Activated naive CD8-positive, alpha-beta T cell treated with anti-CD3 and anti-CD28 coated beads for 36 hours (primary cell): ENCODE measurements at places on chromosomes 1 and 21.

GRCh38 chr21:45021428-45022347 is 52.7 kb upstream of the ADARB1 start:
- no peak for DNase-seq
- H3K27me3 ChIP-seq: peaks cover 25% of the 10 kb centered on the region
- no peak overlapping the region for H3K4me3 ChIP-seq
- H3K4me1 ChIP-seq: peaks cover 3% of the 10 kb centered on the region
- no peaks in the 10 kb centered on the region for H3K36me3 ChIP-seq

DNA sequence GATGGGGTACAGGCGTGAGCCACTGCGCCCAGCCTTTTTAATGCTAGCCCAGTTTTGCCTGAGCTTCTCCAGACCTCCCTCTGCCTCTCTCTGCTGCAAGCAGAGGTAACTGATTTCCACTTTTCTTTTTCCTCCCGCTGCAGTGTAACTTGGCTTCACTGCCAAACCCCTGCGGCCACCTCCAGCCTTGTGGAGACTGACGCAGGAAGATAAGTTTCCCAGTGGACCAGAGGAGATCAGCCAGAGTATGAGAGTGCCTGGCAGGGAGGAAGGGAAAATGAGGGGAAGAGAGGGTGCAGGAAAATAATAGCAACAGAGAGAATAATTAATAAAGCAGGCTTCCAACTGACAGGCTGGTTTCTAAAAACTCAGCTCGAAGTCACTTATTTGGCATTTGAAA is 143.7 kb downstream of the PCNX2 start:
- peaks cover 13% of the 10 kb centered on the region for H3K36me3 ChIP-seq

- H3K27ac ChIP-seq: no peak overlapping the region
- H3K36me3 ChIP-seq: no peaks in the 10 kb centered on the region
- H3K27me3 ChIP-seq: no peaks in the 10 kb centered on the region
- no peak for DNase-seq
- H3K4me1 ChIP-seq: peaks cover under 1% of the 10 kb centered on the region
Observed at GRCh38 chr1:170001266-170001665, 73.2 kb downstream of the KIFAP3 start.

GRCh38 chr21:36129219-36129618 is 5.7 kb upstream of the CBR3 start:
- no peak overlapping the region for H3K4me3 ChIP-seq
- H3K27me3 ChIP-seq: peaks cover 10% of the 10 kb centered on the region
- H3K4me1 ChIP-seq: peaks cover 13% of the 10 kb centered on the region
- H3K27ac ChIP-seq: no peak overlapping the region
- peaks cover 2% of the 10 kb centered on the region for H3K36me3 ChIP-seq
- no peak for DNase-seq

GRCh38 chr1:117793413-117793812 is 136.0 kb downstream of the GDAP2 start:
- no peak for DNase-seq
- no peak overlapping the region for H3K4me3 ChIP-seq
- H3K4me1 ChIP-seq: no peaks in the 10 kb centered on the region
- H3K27ac ChIP-seq: no peak overlapping the region
- no peaks in the 10 kb centered on the region for H3K27me3 ChIP-seq

- peaks cover 18% of the 10 kb centered on the region for H3K4me1 ChIP-seq
Observed at GRCh38 chr1:58922302-58923089, 138.6 kb upstream of the JUN start.

DNA sequence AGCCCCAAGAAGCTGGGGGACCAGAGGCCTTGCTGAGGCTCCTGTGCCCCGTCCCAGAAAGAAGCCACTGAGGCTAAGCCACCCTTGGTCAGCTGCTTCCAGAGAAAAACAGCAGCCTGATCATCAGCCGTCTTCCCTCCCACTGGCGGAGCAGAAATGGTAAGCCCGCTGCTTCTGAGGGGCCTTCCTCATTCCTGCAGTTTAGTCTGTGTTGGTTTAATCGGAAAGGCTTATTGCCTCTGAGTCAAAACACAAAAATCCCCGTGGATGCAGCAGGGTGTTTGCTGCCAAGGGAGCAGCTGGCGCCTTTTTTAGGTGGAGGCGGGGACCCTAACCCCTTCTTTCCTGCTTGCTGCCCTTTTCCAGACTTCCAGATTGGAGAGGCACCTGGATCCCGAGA is 33.9 kb downstream of the SPSB1 start:
- H3K4me3 ChIP-seq: no peak overlapping the region
- no peak for DNase-seq
- no peaks in the 10 kb centered on the region for H3K4me1 ChIP-seq

- H3K27me3 ChIP-seq: no peaks in the 10 kb centered on the region
- DNase-seq: peak; percentile 21
- H3K4me1 ChIP-seq: peaks cover 6% of the 10 kb centered on the region
- no peak overlapping the region for H3K27ac ChIP-seq
- peaks cover 5% of the 10 kb centered on the region for H3K36me3 ChIP-seq
Observed at GRCh38 chr1:150127868-150128267, 21.8 kb upstream of the PLEKHO1 start.

DNA sequence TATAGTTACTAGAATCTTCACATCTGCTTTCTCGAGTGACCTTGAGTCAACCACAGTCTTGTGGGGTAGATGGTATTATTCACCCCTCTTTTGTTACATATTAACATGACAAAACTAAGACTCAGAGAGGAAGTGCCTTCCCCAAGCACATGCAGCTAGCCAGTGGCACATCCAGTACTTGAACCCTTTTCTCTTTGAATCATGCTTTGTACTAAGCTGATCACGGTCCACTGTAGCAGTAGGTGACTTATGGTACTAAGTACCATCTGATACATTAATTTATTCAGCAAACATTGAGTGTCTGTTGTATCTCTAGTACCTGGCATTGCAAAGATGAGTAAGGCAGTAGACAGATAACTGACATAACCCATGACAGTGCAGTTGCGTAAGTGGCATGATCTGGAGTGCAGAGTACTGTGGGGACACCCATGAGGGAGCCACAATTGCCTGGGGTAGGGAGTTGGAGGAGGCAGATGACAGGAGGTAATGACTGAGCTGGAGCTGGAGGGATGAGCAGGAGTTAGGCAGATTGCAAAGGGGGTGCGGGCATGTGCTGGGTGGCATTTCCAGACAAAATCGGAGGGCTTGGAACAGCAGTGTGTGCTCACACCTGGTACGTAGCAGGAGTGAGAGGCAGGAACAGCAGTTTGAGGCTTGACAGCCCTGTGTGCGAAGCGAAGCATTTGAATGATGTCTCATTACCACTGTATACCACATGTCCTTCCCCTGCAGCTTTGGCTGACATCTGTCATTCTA is 29.8 kb downstream of the UCK2 start:
- peaks cover 3% of the 10 kb centered on the region for H3K27me3 ChIP-seq
- peaks cover 11% of the 10 kb centered on the region for H3K4me1 ChIP-seq

- no peak overlapping the region for H3K4me3 ChIP-seq
- no peak for DNase-seq
- H3K27ac ChIP-seq: no peak overlapping the region
- H3K36me3 ChIP-seq: no peaks in the 10 kb centered on the region
- H3K4me1 ChIP-seq: no peaks in the 10 kb centered on the region
Observed at GRCh38 chr1:174445817-174446216, 1.9 kb upstream of the GPR52 start.

- DNase-seq: no peak
- no peaks in the 10 kb centered on the region for H3K36me3 ChIP-seq
Observed at GRCh38 chr1:104636581-104636980, 886.9 kb downstream of the AMY1C start.

DNA sequence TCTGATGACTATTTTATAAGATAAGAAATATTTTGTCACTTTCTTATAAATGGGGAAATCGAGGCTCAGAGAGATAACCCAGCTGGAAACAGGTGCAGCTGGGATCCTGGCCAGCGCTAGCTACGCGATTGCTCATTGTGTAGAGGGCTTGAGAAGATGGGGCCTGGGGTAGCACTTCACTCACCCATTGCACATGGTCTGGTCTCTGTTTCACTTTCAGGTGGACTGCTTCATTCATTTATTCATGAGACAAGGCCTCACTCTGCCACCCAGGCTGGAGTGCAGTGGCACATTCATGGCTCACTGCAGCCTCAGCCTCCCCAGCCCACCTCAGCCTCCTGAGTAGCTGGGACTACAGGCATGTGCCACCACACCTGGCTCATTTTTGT is 23.8 kb downstream of the UBE4B start:
- peaks cover 6% of the 10 kb centered on the region for H3K36me3 ChIP-seq
- H3K27ac ChIP-seq: no peak overlapping the region
- H3K27me3 ChIP-seq: no peaks in the 10 kb centered on the region
- H3K4me1 ChIP-seq: peaks cover 3% of the 10 kb centered on the region
- H3K4me3 ChIP-seq: no peak overlapping the region

GRCh38 chr1:5982276-5982675 is 9.9 kb downstream of the NPHP4 start:
- H3K4me1 ChIP-seq: no peaks in the 10 kb centered on the region
- peaks cover 11% of the 10 kb centered on the region for H3K36me3 ChIP-seq
- no peak for DNase-seq
- no peaks in the 10 kb centered on the region for H3K27me3 ChIP-seq
- H3K27ac ChIP-seq: no peak overlapping the region

DNA sequence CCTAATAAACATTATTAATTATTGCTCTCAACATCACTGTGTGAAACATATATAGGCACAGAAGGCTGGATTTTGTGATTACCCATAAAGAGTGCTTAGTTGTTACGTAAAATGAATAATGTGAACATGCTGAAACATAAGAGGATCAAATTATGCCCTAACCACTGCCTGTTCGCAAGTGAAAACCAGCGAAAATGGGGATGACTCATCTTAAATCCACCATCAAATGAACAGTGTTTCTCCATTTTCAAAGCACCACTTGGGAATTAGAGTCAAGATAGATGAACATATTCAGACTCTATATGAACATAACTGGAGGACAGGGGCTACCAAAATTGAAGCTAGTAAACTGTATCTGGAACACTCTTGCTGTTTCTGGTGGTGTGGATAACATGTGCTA is 386.2 kb downstream of the HHIPL2 start:
- no peak overlapping the region for H3K27ac ChIP-seq
- no peaks in the 10 kb centered on the region for H3K27me3 ChIP-seq
- no peak overlapping the region for H3K4me3 ChIP-seq

GRCh38 chr1:202981939-202982338 is 14.9 kb upstream of the CYB5R1 start:
- no peaks in the 10 kb centered on the region for H3K36me3 ChIP-seq
- peaks cover 8% of the 10 kb centered on the region for H3K27me3 ChIP-seq
- H3K27ac ChIP-seq: no peak overlapping the region
- H3K4me3 ChIP-seq: no peak overlapping the region
- no peak for DNase-seq

DNA sequence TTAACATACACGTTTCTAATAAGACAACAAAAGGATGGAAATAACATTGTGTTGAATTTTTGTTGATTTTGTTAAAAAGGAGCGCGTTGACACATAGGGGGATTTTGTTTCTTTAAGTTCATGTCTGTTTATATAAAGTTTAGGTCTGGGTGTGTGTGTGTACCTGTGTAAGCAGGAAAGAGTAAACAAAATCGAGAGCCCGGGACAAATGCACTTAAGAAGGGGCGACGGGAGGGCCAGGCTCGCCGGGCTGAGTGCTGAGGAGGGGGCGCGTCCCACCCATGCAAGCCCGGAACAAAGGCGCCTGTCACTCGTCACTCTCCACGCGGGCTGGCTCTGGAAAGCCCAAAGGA is 28.8 kb upstream of the TRIM17 start:
- peaks cover 62% of the 10 kb centered on the region for H3K27me3 ChIP-seq
- H3K27ac ChIP-seq: peak overlapping the region; percentile 31
- DNase-seq: no peak
- peak overlapping the region; percentile 70 for H3K4me3 ChIP-seq

DNA sequence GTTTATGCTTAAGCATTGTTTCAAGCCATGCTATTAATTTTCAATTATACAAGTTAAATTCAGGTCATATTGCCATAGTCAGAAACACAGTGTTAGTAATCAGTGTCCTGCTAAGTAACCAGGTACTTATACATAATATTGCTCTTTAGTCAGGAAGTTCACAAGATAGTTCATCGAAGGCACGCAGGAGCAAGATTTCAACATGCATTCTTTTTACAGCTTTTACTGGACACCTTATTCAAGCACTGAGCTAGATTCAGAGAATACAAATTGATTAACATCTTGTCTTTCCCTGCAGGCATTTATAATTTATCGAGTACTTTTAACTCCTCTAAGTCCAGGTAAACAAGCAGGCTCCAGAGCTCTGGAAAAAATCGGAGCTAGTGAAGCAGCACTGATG is 202.3 kb upstream of the BRINP3 start:
- no peaks in the 10 kb centered on the region for H3K4me1 ChIP-seq
- H3K27me3 ChIP-seq: no peaks in the 10 kb centered on the region
- no peak overlapping the region for H3K27ac ChIP-seq
- DNase-seq: no peak

DNA sequence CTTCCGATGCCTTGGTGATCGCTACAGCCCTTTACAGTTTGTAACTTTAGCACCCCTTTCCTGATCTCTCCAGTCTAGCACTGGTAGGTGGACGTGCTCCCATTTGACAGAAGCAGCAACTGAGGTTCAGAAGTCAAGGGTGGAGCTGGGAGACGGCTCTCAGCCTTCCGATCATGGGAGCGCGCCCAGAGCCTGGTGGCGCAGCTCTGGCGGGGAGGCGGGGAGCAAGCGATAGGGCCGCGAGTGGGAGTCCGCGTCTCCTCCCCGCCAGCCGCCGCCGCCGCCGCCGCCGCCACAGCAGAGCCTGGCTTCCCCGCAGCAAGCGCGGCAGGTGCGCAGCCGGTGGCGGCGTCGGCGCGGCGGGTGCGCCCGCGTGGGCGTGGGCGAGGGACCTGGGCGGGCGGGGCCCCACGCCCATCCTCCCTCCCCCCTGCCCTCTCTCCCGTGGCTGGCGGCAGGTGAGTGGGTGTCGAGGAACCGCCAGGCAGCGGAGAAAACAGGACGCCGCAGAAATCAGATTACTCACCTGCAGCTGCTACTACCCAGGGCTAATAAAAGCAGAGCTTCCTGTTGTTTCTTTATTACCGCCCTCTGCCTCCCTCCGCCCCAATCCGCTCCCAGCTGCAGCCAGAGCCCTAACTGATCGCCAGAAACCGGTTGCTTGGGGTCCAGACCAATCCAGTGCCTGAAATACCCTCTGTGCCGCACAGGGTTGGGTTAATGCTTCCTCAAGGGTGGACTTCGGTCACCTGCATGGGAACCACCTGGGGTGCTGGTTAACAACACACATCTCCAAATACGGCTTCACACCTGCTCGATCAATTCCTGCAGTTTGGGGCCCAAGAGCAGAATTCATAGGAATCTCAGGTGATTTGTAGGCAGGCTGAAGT is 60.2 kb upstream of the ID3 start:
- DNase-seq: peak; percentile 87
- peak overlapping the region; percentile 54 for H3K4me3 ChIP-seq
- no peaks in the 10 kb centered on the region for H3K27me3 ChIP-seq
- H3K4me1 ChIP-seq: peaks cover 78% of the 10 kb centered on the region
- peak overlapping the region; percentile 97 for H3K27ac ChIP-seq
- peaks cover 10% of the 10 kb centered on the region for H3K36me3 ChIP-seq
